Keratinocyte (primary cell): ENCODE measurements at places on chromosomes 7 and 10.

DNA sequence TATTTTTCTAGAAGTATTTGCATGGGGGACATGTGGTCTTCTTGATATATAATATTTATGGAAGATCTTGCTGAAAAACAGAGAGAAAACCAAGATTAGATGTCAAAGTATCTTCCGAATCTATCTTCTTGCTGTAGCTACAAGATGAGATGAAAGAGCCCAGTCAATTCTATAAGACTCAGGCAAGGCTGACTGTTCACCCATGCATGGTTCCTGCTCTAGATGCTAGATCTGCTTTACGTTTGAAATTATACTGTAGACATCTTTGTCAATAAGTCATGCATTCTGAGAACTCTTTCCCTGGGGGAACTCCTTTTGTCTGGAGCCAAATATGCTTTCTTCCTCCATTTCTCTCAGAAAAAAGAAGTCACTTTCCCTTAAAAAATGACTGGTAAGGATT lies 1292.0 kb downstream of the XPNPEP1 start:
- no peak for DNase-seq

- no peak for DNase-seq
These were observed 67.1 kb downstream of the GNAT3 start for GRCh38 chr7:80444811-80445210.

GRCh38 chr10:10223131-10223530 lies 794.5 kb upstream of the CELF2 start:
- DNase-seq = no peak

GRCh38 chr7:2114052-2114451 lies 118.7 kb downstream of the MAD1L1 start:
- no peak for DNase-seq

DNA sequence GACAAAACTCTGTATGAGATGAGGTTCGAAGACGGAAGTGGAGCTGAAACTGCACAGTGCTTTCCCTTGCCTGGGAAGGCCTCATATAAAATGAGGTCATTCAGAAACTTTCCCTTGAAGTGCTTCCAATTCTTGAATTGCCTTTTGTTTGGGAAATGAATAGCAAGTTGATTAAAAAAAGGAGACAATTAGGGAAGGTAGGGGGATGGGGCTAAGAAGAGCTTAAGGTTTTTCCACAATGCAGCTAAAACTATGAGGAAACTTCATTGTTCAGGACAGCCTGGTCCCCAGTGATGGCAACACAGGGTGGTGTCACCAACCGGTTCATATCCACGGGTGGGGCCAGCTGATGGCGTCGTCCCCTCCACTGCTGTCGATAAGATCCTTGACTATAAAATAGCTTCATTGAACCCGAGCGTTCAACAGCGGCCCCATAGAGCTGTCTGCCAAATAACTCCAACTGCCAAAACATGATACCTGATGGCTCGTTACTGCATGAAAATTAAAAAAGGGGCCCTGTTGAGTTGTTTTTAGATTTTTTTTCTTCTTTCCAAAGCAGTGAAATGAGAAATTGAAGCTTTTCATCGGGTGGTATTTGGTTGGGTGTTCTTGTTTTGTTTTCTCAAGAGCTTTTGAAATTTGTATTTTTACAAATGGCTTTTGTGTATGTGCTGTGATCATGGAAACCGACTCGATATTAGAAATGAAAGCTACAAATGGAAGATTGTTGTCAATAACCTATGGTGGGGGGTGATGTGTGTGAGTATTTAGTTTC lies 2.8 kb upstream of the CELF2 start:
- DNase-seq = no peak
